SIG-M5 (cell line): ENCODE measurements at places on chromosomes 16 and 17.

DNA sequence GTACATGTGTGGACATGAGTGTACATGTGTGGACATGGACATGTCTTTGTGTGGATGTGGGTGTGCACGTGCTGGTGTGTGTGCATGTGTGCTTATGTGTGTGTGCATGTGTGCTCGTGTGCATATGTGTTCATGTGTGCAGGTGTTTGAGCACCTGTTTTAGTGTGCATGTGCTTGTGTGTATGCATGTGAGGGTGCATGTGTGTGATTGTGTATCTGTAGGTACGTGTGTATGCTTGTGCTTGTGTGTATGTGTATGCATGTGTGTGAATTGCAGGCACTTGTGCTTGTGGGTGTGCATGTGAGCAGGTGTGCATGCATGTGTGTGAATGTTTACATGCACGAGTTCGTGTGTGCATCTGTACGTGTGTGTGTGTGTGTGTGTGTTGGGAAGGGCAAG, 300.6 kb upstream of the EEF2KMT start:
- no peak for DNase-seq

GRCh38 chr17:75128694-75129505, 2.6 kb downstream of the NT5C start:
- no peak for DNase-seq

GRCh38 chr17:41773190-41773588, 13.3 kb downstream of the JUP start:
- DNase-seq = no peak

GRCh38 chr16:30925632-30925987, 2.2 kb downstream of the FBXL19 start:
- DNase-seq = no peak

- no peak for DNase-seq
Observed at GRCh38 chr17:39975801-39976200, 4.8 kb upstream of the PSMD3 start.

GRCh38 chr17:77210946-77211541, 70.3 kb downstream of the SEC14L1 start:
- DNase-seq = no peak

DNA sequence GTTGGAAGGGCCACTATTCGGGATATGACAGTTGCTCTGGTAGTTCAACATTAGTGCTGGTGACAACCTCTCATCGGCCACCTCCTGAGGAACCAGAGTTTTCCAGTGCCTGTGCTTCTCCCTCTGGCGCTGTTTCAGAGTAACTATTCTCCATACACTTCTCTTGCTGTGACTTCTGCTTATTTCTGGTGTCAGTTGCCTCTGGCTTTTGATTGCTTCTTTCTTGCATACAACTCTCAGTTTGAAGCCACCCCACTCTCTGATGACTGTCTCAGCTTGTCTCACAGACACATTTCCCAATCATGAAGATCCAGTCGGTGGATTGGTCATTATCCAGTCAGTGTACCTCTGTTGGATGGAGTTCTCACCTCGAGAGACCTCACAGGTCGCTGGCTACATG, 3.4 kb upstream of the TM4SF5 start:
- no peak for DNase-seq

DNA sequence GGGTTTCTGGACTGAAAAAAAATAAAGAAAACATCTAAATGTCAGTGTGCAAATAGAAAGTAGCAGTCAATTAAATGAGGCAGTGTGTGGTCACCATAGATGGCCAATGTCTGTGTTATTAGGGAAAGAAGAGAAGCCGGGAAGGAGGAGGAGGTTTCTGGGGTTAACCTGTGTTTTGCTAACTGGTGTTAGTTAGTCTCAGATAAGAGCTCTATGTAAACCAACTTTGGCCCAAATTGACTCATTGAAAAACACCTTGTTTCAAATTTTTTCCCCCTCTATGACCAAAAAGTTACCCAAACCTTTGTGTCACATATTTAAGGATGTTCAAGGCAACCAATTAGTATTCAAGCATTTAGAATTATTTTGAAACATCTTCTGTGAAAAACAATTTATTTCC, 530.9 kb downstream of the MAF start:
- no peak for DNase-seq

- no peak for DNase-seq
Observed at GRCh38 chr17:79353548-79353947, 257.3 kb downstream of the RBFOX3 start.

DNA sequence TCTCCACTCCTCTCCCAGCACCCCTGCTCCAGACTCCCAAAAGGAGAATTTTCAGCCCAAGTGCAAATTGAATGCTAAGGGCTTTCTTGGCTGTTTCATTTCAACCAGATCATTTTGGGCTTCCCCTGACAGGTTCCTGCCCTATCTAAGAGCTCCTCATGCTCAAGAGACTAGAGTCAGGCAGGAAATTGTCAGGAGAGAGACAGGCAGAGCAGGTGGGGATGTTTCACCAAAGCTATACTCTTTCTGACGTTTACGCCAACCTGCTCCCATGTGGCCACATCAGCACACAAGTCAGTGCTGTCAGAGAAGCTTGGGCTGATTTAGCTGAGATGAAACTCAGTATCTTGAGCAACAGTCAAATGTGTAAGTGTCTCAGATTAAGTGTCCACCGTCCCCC, 31.4 kb downstream of the HIC1 start:
- no peak for DNase-seq

DNA sequence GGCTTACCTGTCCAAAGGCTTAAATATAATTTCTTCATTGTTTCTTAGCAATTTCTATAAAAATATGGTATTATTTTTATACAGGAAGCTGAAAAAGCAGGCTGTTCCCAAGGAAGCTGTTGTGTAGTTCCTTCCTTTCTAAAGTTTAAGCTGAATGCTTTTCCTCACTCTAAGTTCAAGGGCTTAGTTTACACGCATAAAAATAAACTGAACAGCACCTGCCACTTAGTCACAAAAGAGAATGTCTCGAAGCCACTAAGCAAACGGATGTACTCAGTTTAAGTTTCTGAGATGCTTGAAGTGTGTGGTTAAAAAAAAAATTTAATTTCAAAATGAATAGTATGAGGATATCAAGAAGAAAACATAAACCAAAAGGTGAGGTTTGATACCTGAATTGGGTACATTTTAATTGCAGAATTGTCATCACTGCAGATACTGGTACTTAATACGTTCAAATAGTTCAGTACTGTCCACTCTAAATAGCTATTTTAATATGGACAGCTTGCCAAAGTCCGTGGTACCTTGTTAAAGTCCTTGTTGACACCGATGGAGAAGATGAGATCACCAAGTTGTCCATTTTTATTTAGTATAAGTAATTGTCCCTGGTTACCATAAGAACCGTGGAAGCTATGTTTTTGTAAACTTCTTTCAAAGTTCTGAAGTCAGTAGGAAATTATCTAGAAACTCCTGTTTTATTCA, 38.1 kb downstream of the MRTFB start:
- no peak for DNase-seq

GRCh38 chr17:72530454-72530853, 409.6 kb downstream of the SOX9 start:
- no peak for DNase-seq

DNA sequence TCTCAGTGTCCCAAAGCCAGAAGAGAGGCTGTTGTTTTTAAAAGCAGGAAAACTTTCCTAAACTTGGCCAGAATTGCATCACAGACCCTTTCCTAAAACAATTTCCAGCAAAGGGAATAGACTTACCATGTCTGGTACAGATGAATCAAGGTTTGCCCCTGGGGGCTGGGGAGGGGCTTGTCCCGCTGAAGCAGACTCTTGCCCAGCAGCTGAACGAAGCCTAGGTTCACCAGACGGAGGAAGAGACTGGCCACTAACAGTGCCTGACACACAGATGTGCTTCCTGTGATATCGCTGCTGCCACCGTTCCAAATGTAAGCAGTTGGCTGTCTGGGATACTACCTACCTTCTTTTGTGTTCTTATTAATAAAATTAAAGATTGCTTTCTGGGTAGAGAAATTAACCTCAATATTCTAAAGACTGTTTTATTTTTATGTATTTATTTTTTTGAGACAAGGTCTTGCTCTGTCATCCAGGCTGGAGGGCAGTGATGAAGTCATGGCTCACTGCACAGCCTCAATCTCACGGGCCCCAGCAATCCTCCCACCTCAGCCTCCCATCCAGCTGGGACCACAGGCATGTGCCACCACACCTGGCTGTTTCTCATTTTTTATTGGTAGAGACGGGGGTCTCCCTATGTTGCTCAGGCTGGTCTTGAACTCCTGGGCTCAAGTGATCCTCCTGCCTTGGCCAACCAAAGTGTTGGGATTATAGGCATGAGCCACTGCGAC, 13.5 kb downstream of the PRCD start:
- DNase-seq = no peak

DNA sequence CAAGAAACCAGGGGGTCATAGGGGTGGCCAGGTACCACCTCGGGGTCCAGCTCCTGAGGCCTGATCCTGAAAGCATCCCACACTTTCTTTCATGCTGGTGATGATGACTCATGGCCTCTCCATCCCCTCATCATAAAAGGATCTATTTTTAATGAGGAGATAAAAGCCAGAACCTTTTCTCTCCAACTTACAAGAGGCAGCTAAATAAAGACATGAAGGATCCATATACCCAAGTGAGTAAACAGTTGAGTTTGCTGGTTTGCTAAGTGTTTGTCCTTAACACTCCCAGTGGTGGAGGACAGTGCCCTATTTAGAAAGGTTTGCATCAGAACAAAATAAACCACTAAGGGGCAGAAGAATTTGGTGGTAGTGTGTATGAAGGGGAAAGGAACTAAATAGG, 383.8 kb downstream of the GRIN2A start:
- DNase-seq = no peak

DNA sequence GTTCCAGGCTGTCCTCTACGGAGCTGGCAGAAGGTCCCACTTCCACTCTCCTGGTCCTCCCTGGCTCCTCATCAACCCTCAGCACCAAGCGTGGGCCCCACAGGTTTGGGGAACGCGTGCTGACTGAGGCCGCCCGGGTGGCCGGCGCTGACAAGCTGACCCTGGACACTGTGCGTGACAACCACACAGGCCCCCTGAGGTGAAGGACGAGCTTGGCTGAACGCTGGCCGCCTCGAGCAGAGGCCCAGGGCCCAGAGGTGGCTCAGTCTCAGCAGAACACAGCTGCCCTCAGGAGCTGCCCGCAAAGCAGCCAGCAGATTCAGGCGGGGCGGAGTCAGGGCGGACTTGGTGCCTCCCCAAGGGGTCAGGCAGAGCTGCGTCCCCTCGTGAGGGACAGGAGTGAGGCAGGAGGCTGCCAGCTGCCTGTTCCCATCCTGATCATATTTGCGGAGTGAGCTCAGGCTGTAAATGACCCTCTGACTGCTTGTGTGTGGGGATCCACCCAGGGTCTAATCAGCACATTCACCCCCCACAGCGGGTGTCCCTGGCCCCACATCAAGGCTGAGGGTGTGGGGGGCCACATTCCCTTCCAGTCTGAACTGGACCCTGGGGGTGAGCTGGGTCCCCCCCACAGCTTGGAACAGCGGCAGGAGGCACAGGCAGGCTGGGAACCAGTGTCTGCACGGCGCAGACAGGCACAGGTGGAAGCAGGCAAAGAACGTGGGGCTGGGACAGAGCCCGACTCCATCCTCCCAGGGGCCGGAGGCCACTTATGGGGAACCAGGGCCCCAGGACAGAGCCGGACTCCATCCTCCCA, 105.1 kb upstream of the METRNL start:
- no peak for DNase-seq

DNA sequence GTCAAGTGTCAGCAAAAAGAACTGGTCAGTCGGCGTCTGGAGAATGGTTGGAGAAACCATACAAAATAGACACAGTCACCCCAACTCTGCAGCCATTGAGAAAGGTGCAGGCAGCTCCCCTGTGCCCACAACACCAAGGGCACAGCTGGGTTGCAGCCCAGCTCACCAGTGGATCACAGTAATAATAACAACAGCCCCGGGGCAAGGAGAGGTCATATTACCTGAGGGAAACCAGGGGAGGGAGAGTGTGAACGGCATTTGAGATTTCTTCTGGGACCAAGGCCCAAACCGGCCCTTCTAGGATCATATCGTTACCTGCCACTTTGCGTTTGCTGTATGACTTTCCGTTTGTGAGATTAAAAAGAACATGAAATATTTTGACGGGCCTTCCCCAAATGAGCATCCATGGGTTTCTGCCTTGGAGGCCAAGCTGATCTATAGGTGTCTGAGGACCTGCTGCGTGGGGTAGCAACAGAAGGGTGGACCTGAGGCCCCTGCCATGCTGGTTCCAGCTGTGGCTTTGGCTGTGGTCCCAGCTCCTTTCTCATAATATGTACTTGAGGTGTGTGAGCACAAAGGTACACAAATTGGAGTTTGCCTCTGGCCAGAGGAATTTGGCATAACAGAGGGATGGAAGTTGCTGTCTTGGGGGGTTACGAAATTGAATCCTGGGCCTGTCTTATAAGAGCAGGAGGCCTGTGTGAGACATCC, 154.6 kb downstream of the CMIP start:
- no peak for DNase-seq

GRCh38 chr17:27947005-27947406, 53.8 kb upstream of the LYRM9 start:
- no peak for DNase-seq

DNA sequence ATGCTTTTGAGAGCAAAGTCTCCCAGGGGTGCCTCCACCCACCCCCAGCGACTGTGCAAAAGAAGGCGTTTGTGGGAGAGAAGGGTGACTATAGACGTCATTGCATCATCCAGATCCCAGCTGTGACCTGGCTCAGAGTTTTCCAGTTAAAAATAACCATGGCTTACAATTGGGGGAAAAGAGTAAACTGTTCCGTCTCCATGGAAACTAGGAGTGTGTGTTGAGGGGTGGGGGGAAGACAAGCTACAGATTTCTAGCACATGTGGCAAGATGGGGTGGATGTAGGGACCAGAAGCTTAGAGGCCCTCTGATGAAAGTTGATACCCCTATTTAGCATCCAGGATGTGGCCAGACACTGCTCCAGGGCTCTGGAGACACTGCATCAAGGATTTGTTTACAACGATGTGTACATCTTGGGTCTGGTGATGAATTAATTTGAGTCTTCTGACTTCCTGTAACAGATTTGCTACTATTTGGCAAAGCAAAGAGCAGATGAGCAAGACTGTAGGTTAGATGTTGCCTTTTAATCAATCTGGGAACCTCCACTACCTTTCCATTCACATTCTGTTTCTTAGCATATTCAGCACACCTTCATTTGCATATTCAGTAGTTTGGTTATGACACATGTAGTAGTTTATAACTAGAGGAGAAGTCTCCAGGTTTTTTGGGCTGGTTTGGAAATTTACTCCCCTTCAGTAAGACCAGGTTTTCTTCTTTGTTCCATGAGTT, 6.2 kb upstream of the DUSP14 start:
- no peak for DNase-seq

GRCh38 chr16:3646348-3646920, 8.1 kb upstream of the DNASE1 start:
- no peak for DNase-seq

GRCh38 chr16:56363781-56364565, 61.4 kb downstream of the AMFR start:
- DNase-seq = no peak

DNA sequence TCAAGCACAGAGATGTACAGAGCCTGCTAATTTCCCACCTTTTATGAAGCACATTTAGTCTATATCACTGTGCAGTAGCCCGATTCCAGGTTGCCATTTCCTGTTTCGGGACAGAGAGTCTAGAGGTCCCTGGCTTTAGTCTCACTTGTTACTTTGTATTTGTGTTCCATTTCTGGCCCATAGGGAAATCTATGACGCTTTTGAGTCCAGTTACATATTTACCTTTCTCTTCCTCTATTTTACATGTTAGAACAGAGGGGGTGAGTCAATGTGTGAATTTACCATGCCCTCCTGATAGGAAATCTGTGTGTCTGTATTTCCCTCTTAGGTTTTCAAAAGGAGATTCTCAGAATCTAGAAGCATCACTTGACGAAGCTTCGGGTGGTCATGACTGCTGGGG, 227.1 kb upstream of the ZFHX3 start:
- no peak for DNase-seq
